DMS 273 treated with DMSO at 0.1 percent for 48 hours (cell line): ENCODE measurements at places on chromosomes 1 and 21.
A peak's percentile ranks its signal among the peaks of the same experiment; 100 is the strongest.

DNA sequence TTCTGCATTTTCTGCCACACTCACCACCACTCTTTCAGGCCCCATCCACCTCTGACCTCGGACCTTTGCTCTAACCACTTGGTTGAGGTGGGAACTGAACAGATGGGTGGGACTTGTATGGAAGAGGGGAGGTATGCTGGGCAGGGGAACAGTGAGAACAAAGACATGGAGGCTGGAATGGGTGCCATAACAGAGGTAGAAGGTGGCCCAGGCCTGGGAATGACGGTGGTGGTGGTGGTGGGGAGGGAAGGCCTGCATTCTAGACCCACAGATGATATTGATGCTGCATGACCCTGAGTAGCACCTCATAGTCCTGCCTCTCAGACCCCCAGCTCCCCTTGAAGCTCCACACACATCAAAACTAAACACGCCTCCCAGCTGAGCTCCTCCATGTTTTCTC is 5.2 kb upstream of the CSF3R start:
- no peak for DNase-seq

- DNase-seq: no peak
Observed at GRCh38 chr1:207799989-207800648, 48.3 kb downstream of the CD46 start.

DNA sequence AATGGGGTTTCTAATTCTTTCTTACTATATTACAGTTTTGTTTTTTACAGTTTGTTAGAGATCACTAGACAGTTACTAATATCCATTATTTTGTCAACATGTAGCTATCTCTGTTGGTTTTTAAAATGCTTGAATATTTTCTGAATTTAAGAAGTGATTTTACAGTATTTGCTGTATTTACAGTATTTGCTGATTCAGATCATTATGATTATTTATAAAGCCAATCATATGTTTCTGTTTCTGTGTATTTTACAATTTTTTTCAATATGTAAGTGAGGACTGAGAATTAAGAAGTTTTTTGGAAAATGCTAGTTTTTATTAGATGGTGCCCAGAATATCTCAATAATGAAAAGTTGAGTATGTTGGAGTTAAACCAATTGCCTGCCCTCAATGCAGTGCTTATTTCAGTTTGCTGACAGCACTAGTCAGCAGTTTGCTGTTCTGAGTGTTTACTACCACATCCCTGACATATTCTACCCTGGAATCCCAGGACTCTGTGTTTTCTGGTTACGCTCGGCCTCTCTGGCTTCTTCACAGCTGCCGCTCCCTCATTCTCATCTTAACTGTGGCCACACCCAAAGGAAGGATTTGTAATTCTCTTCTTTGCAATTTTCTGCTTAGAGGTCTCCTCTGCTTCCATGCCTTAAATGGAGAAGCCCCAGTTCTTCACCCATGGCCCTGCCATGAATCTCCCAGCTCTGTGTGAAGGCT is 68.0 kb upstream of the BACH1 start:
- DNase-seq: no peak

GRCh38 chr1:41497461-41498030 is 13.1 kb upstream of the EDN2 start:
- no peak for DNase-seq

- no peak for DNase-seq
Observed at GRCh38 chr1:64616039-64616438, 128.8 kb upstream of the RAVER2 start.

GRCh38 chr1:245016700-245017099 is 138.1 kb upstream of the KIF26B start:
- DNase-seq: no peak

- DNase-seq: peak; percentile 50
Observed at GRCh38 chr1:53470155-53470554, 11.0 kb downstream of the DMRTB1 start.

GRCh38 chr1:203424861-203425662 is 50.5 kb upstream of the PRELP start:
- no peak for DNase-seq

DNA sequence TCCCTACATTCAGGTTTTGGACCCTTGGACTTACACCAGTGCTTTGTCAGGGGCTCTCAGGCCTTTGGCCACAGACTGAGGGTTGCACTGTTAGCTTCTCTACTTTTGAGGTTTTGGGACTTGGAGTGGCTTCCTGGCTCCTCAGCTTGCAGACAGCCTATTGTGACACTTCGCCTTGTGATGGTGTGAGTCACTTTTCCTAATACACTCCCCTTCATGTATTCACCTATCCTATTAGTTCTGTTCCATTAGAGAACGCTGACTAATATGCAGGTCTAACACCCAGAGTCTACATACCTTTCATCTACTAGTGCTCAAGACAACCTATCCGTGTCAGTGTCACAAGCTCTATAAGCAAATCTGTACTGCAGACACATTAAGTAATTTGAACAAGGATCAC is 605.3 kb downstream of the KCNT2 start:
- no peak for DNase-seq

DNA sequence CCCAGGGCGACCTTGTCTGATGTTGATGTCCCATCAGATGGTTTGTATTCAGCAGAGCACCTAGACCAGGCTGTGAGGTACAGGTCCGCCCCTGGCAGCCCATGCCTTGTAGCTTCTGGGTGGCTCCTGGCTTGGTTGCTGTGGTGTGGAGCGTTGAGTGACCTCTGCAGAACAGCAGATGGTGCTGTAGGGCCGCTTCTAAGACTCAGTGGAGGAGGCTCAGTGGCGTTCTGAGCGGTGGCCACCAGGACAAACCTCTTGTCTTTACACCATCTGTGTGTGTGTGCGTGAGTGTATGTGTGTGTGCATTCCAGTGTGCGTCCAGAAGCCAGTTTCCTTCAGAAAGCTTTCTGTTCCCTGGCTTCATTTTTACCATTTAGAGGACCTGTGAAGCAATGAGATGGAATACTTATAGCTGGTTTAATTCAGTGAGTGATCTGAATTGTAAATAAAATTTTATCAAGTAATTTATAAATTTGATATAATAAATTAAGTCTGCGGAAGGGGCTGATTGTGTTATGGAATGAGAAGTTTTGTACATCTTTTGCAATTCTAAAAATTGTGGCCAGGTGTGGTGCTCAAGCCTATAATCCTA is 66.1 kb downstream of the ADARB1 start:
- DNase-seq: peak; percentile 85

- no peak for DNase-seq
Observed at GRCh38 chr1:234320069-234320468, 53.2 kb upstream of the COA6 start.

DNA sequence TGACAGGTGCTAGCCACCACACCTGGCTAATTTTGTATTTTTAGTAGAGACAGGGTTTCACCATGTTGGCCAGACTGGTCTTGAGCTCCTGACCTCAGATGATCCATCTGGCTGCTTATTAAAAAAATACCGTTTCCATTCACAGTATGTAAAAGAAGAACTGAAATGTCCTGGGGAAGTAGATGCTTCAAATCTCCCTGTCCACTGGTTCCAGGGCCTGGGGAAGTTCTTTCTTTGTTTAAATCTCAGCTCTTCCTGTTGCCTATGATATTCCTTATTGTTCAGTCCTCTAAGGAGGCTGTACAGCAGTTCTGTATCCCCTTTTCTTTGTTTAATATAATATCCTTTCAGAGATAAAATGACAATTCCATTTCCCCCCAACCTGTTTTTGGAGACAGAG is 47.4 kb downstream of the ZMYM1 start:
- no peak for DNase-seq

DNA sequence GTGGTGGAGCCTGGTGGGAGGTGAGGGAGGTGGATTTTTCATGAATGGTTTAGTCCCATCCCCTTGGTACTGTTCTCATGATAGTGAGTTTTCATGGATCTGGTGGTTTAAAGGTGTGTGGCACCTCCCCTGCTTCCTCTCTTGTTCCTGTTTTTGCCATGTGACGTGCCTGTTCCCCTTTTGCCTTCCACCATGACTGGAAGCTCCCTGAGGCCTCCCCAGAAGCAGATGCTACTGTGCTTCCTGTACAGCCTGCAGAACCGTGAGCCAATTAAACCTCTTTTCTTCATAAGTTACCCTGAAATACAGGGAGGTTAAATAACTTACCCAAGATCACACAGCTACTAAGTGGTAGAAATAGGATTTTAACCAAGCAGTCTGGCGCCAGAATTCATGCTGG is 4.3 kb upstream of the HEYL start:
- no peak for DNase-seq

DNA sequence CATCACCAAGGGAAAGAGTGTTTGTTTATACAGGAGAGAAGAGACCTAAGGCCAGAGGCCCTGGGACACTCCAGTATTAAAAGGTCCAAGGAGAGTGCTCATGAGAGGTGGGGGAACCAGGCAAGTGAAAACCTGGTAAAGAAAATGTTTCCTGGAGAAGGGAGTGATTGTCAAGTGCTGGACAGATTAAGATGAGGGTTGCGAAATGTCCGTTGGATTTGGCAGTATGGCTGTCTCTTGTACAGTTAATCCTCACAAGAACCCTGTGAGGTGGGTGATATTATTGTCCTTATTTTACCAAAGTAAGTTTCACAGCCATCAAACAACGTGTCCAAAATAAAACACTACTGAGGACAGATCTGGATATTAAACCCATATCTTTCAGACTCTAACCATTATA is 44.2 kb downstream of the RPAP2 start:
- no peak for DNase-seq

- no peak for DNase-seq
Observed at GRCh38 chr1:107058245-107059032, 2.0 kb downstream of the PRMT6 start.

DNA sequence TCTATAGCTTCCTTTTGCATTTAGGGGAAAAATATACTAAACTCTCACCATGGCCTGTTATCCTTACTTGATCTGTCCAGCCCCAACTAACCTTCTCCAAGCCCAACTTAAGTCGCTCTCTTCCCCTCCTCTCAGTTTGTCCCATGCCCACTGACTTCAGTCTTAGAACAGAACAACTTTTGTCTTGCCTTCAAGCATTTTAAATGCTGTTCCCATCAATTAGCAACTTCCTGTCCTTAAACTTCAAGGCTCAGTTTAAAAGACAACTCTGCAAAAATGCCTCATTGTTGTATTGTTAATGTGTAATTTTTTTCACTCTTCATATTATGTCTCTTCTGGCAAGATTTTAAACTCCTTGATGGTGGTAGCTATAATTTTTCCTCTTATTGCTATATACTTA is 526.9 kb downstream of the NEGR1 start:
- no peak for DNase-seq

GRCh38 chr21:29933088-29933487 is 6.7 kb downstream of the GRIK1 start:
- no peak for DNase-seq

DNA sequence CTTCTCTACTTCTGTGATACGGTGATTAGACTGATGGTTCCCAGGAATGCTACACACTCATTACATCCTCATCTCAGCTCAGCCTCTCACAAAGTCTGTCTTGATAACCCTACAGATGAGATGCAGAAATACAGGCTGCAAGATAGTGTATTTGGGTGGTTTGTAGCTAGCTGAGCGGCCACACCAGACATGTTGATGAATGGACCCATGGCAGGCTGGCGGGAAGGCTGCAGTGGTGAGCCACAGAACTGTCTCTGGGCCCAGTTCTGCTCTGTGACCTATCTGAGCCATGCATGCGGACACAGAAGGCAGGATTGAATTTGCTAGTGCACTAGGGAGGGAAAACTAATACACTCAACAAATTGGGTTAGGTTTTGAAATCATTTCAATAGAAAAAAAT is 71.9 kb downstream of the LRRN2 start:
- no peak for DNase-seq

GRCh38 chr21:41802198-41802584 is 35.3 kb upstream of the RIPK4 start:
- DNase-seq: no peak

GRCh38 chr21:34802180-34802899 is 133.5 kb downstream of the CLIC6 start:
- no peak for DNase-seq

DNA sequence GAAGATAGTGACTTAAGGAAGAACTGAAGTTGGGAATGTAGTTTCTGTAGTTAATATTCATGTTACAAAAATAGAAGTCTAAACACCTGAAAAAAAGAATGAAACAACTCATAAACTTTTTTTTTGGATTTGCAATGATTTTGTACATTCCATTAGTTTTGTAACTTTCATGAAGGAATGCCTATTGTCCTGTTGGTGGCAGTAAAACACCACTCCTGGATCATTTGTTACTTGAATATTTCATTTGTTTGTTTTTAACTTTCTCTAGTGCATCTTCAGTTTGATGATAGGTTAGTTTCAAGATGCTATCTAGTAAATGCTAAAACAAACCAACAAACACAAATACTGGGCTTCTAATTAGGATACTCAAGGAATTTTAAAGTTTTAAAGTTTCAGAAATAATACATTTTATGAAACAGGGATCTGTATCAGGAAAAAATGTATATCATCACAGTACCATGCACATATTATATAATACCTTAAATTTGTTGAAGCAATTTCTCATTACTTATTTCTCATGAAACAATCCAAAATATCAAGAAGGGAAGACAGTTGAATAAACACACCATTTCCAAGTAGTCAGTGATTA is 229.7 kb upstream of the CACYBP start:
- peak; percentile 48 for DNase-seq

- DNase-seq: no peak
Observed at GRCh38 chr1:72724951-72725861, 442.9 kb upstream of the NEGR1 start.

DNA sequence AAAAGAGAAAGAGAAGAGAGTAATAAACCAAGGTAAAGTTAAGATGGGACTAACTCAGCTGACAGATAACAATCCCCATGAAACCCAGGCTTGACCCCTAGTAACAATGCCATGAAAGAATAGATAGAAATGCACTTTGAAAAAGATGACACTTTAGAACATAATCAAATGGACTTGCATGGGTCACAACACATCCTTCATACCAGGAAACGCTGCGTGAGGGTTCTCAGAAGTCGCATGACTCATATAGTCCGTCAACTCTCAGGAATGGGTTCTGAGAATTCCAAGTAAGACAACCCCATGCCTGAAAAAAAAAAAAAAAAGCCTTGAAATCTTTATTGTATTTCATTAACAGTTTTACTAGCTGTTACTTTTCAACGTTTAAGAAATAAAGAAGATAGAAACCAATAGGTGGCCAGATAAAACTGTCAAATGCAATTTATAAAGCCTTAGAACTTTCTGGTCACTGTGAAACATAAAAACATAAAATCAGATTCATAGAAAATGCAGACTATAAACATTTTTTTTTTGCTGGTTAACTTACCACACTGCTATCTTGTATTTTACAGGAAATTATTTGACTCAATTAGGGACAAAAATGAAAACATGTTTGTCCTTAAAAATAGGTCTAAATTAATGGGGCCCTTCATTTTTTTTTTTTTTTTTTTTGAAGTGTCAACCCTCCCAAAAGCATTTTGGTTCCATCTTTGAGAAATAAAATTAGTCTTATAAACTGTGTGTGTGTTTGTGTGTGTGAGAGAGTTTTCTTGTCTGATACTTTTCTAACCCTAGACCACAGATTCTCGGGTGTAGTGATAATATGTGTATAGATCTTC is 202.1 kb downstream of the NCAM2 start:
- no peak for DNase-seq
